Stimulated activated naive CD8-positive, alpha-beta T cell treated with anti-CD3 and anti-CD28 coated beads, Interleukin-15, amount 100 ng/mL, for 72 hours (primary cell): ENCODE measurements at places on chromosomes 2 and 18.
A peak's percentile ranks its signal among the peaks of the same experiment; 100 is the strongest.

- no peak for DNase-seq
Observed at GRCh38 chr2:74924463-74925265, 33.8 kb upstream of the POLE4 start.

DNA sequence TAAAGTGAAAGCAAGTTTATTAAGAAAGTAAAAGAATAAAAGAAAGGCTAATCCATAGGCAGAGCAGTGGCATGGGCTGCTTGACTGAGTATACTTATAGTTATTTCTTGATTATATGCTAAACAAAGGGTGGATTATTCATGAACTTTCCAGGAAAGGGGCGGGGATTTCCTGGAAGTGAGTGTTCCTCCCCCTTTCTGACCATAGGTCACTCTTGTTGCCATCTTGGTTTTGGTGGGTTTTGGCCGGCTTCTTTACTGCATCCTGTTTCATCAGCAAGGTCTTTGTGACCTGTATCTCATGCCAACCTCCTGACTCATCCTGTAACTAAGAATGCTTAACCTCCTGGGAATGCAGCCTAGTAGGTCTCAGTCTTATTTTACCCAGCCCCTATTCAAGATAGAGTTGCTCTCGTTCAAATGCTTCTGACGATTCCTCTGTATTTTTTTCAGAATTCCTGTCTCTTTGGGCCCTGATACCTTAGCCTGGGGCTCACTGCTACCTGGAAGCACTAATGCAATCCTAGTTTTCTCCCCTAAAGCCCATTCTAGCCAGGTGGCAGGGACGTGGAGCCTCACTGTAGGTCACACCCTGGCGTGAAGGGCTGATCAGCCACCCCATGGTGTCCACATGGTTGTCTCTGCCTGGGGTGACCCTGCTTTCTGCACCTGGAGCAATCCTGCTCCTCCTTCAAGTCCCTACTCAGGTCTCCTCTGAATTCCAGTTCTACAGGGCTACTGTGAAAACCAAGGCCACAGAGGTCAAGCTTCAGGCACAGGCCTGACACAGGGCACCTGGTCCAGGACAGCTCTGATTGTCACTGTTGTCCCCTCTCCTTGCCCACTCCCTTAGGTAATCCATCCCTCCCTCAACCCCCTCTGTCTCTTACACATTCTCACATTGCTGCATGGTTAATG is 6.0 kb upstream of the SLC35F6 start:
- DNase-seq, result peak; percentile 28

- DNase-seq, result peak; percentile 26
Observed at GRCh38 chr2:94956797-94957391, 68.6 kb upstream of the MAL start.

DNA sequence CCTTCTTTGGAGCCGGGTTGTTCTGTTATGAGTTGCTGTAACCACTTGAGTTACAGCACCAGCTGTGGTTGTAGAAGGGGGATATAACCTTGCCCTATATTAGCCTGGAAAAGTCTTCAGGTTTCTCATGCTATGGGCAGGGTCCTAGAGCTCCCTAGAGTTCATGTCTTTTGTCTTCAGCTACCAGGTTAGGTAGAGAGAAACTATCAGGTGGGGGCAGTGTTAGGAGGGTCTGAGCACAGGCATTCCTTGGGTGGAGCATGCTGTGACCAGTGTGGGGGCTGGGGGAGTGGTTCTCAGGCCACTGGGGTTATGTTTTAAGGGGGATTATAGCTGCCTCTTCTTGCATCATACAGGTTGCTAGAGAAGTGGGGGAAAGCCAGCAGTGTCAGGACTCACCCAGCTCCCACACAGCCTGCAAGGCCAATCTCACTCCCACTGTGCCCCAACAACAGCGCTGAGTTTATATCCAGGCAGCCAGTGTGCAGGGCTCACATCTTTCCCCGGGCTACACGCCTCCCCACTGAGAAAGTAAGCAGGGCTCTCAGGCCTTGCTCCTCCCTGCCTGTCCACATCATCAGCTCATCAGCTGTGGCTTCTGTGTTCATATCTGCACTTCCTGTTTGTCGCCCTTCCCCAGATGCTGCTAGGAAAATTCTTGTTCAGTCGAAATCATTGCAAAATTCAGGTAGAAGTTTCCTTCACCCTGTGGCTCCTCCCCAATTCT is 133.8 kb upstream of the NRXN1 start:
- DNase-seq, result no peak

DNA sequence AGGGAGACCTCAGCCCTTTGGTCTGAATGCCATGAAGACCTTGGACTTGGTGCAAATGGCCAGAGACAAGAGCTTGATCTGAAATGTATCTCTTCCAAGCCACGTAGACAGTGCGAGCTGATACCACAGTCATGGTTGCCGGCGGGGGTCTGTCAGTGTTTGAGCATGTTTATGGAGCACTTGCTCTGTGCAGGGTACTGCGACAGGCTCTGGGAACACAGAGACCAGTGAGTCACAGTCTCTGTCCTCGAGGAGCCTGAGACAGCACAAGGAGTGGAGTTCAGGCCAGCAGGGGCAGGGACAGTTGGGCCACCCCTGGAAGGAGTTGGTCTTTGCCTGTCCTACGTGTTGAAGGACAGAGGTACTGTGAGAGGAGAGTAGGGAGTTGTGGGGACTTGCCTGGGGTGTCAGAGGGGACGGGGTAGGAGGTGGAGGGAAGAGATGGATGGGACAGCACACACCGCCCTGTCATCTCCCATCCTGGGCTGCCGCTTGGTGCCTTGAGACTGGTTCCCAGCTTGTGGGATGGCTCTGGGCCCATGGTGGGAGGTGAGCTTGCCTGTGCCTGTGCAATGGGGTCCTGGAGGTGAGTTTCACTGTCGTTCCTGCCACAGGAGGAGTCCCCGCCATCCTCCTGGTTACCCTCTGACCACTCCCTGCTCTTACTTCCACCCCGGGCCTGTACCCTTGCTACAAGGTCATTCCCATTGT is 39.5 kb downstream of the ATP6V1C2 start:
- DNase-seq, result no peak

DNA sequence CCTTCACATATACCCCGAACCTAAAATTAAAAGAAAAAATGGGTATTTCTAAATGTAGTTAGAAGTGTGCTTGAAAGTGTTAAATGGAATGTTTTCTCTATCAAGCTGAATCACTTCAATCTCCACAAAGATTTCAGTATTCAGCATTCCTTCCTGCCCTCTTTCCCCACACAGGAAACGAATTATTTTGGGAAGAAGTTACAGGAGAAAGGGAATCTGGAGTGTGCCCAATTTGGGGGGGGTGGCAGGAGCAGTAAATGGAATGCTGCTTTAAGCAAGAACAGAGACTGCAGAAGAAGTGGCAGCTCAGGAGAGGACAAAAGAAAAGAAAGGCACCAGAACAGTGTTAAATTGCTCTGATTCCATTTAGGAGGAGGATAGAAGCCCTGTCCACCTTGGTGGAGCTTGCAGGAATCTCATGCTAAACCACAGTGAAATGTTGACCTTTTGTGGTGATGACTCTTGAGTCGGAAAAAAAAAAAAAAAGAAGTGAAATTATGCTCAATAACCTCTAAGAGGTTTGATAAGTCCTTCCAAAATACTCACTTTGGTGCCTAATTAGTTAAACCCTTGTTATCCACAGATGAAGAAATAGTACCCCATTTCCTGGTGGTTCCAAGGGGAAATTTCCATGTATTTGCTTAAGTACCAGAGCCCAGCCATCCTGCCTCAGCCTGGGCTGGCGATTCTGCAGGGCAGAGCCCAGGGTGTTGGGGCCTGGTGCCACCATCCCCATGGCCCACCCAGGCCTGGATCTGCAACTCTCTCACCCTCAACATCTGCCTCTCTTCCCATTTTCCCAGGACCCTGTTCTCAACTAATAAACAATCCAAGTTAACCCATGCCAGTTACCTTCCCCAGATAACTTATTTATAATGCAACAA is 56.5 kb downstream of the MYO5B start:
- no peak for DNase-seq

DNA sequence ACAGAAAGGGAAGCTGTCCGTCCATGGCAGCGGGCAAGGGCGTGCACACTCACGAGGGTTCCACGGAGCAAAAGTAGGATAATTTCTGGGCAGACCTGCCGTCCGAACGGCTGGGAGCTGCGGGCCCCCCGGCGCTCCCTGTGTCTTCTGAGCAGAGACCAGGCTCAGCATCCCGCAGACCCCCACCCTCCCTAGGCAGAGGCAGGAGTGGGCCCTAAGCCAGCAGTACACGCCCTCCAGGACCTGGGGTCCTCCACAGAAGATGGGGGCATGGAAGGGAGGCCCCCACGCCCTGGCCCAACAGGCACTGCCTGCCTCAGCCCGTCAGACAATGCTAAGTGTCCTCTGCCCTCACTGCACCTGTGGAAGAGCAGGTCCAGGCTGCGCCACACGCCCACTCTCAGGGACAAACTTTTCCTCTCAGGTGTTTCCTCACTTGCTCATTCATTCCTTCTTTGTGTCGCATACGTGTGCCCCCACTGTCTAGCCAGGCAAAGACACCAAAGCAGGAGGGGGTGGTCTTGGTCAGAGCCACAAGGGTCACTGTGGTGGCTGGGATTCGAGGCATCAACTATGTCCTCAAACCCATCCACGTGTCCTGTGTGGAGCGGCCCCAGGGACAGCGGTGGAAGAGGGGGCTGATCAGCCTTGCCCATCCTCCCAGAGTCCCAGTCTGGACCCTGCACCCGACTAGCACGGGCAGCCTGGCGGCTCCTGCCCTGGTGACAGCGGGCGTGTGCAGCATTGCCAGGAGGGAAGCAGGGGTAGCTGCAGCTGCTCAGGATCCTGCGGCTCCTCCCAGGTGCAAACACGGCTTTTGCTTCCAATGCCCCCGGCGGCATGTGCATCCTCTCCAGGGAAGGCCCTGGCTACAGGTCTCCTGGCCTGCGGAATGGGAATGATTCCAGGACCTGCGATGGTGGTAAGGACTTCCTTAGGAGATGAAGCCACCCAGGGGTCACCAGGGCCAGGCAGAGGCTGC is 2.4 kb upstream of the GPC1 start:
- no peak for DNase-seq

DNA sequence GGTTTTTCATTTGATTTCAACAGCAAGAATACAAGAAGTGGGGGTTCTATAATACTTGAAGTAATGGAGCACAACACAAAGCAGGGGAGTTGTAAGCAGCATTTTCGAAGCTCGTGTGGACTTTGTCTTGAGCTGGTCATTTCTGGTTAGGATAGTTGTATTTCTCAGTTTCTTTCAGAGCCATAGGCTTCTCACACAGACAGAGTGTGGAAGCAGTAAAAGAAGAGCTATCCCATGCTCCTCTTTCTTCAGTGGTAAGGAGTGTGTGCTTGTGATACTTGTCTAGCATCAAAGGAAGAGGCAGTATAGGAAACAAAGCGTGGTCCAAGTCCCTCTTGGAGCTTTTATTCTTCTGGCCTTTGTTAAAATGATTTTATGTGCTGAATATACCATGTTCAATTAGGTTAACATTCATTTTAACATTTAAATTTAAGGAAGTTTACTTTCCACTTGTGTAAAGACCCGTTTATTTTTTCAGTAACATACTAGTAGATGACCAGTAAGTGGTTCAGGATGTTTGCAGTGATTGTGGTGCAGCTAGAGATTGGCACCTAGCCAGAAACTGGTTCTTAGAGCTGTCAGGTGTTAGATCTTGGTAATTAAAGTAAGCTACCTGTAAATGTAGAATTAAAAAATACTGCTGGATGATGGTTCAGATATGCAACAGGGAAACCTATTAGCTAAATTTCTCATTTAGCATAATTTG is 14.6 kb downstream of the CCNYL1 start:
- no peak for DNase-seq

DNA sequence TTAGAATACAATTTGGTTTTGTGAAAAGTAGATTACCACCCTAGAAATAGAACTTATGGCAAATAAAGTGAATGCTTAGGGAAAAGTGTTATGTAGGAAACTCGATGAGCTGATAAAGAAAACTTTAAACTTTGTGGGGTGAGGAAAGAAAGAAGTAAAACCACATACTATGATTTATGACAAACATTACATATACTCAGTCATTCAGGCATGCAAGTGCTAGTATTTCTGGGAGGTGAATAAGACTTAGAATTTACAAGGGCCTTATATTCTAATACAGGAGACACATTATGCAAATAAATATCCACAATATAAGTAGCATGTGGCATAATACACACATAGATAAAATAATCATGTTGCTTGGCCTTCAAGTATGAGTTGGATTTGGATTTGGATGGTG is 618.1 kb downstream of the XIRP2 start:
- DNase-seq, result no peak

DNA sequence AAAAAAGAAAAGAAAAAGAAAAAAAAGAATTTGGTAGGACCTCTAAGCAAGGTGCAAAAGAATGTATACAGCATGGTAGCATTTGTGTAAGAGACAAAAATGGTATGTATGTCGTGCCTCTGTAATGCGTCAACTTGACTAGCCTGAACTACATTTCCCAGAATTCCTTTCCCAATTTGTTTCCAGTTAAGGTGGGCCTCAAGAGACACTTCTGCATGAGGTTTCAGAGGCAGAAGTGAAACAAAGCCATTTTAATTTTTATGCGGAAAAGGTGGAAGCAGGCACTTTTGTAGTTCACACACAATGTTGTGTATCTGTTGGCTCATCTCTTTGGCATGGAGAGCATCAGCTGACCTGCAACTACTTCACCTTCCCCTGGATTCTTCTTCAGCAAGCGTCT is 56.5 kb upstream of the PAPOLG start:
- no peak for DNase-seq

DNA sequence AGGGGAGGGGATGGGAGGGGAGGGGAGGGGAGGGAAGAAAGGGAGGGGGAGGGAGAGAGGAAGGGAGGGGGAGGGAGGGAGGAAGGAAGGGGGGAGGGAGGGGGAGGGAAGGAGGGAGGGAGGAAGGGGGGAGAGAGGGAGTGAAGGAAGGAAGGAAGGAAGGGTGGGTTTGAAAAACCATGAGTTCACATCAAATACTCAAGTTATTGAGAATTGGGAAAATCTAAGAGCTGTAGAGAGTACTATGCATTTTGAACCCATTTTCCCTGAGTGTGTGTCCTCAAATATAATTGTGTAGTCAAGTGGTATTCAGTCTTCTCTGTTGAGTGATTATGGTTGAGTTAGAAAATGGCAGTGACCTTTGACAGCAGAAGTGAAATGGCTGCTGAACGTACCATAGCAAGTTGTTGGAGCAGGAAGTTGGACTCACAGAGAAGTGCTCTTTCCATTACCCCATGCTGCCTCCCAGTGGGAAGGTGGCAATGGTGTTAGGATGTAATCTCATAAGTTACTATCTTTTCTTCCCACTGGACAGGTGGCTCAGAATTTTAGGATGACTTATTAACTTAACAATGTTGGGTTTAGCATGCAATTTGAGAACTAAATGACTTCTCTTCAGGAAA is 214.6 kb downstream of the SETBP1 start:
- peak; percentile 26 for DNase-seq

GRCh38 chr2:11774600-11774999 is 28.2 kb downstream of the LPIN1 start:
- no peak for DNase-seq

GRCh38 chr2:40431600-40431955 is 20.3 kb downstream of the SLC8A1 start:
- DNase-seq, result no peak

DNA sequence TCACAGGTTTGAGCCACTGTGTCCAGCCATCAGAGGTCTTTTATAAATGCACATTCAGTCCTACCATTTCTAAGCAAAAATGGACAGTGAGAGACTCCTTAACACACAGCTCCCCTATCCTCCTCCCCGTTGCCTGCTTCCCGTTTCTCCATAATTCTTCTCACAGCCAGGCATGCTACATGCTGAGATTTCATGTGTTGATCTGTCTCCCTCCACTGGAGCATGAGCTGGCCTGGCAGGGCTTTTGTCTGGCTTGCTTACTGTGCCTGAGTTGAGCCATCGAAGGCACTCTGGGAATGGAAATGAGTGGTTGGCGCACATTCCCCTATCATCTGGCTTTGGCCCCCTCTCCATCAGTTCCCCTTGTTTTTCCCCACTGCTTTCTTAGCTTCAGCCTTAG is 413.5 kb downstream of the PTPRM start:
- no peak for DNase-seq
